HFF-Myc (cell line): ENCODE measurements at places on chromosomes 6 and 20.

DNA sequence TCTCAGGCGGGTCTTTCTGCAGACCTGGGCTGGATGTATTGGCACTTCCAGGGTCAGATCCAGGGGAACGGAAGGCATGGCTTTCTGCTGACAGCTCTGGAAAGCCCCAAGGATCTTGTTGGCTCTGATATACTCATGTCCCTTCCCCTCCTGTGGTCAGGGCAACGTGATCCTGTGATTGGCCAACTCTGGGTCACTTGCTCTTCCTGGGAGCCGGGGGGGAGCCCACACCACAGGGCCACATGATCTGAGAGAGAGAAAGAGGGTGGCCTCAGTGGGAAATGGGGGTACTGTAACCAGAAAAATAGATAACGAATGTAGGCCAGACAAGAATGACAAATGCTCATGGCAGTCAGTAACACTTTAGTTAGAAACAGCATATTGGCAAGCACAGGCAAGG, 223.0 kb downstream of the NFATC2 start:
- DNase-seq, result no peak

- DNase-seq, result peak; percentile 4
These were observed 650 bp upstream of the TTK start for GRCh38 chr6:80003826-80004172.

DNA sequence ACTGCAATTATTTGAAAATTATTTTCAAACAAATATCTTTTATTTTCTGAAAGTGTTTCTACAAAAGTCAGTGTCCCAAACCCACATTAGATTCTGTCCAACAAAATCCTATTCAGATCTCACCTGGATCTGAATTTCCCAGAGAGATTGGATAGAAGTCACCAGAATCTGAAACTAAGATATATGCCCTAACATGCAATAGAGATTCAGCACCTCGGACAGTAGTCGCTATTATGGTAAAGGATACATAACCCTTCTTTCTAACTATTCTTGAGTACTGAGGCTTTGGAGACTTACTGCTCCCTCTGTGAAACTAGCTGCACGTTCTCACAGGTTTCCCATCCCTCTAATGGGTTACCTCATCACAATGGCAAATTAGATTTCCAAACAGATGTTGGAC, 151.4 kb downstream of the ID4 start:
- DNase-seq, result no peak

GRCh38 chr6:132085731-132086130, 134.6 kb upstream of the CCN2 start:
- DNase-seq, result no peak

DNA sequence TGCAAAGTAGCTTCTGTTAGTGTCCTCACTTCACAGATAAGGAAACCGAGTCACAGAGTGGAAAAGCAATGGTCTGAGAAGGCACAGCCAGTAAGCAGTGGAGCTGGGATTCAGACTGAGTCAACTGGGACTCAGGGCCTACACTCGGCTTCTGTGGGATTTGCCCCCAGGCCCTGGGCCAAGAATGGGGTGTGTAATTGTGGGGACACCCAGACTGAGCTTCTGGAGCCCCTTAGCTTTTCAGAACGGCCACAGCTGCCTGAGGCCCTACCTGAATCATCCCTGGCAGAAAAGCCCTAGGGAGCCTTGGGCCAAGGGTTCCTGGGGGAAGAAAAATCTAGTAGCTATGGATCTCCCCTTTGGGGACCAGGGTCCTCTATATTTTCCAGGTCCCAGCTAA, 6.5 kb downstream of the ANGPT4 start:
- DNase-seq, result no peak

- DNase-seq, result no peak
These were observed 42.6 kb upstream of the PXDC1 start for GRCh38 chr6:3794092-3794491.

DNA sequence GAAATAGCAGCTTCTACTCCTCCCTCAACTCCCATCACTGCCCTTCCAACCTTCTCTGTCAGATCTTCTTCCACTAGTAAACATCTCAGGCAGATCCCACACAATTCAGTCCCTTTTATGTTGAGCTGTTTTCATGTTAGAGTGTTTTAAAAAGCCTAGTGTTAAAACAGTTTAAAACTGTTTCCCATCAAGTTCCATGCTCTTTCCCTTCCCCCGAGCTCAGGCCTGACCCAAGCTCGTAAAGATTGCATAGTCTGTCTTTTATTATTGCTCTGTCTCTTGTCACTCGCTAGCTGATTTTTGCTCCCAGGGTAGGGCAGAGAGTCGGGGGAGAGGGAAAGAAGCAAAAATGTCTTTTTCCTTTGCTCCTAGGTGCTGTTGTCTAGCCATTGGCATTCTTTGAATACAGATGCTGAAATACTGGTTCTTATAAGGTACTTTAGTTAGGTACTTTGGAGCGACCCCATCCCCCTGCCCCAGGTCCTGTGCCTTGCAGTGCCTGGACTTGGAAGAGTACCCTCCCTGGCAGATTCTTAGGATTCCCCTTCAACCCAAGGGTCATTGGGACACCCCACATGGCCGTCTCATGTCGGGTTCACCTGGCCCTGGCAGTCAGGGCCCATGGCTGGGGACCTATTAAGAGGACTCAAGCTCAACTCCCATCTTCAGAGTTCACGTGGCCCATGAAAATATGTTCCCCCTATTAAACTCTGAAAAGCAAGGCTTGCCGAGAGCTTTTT, 101.2 kb upstream of the ARMC2 start:
- DNase-seq, result no peak

DNA sequence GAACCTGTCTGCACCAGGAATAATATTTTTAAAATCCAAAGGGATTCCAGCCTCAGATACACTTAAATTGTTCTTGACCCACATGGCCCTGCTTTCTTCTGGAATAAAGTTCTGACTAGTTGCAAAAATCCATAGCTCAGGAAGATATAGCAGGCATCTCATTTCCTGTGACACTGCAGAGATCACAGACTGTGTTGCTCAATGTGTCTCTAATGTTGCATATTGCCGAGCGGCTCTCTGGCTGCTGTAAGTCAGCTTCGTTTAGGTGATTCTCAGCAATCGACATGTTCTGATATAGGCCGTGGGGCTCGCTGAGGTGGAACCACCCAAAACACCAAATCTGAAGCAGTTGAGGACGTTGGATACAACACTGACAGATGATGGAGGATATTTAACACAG, 498.3 kb upstream of the AGPAT4 start:
- DNase-seq, result no peak

GRCh38 chr6:113859349-113860180, 2.4 kb downstream of the MARCKS start:
- DNase-seq, result no peak

DNA sequence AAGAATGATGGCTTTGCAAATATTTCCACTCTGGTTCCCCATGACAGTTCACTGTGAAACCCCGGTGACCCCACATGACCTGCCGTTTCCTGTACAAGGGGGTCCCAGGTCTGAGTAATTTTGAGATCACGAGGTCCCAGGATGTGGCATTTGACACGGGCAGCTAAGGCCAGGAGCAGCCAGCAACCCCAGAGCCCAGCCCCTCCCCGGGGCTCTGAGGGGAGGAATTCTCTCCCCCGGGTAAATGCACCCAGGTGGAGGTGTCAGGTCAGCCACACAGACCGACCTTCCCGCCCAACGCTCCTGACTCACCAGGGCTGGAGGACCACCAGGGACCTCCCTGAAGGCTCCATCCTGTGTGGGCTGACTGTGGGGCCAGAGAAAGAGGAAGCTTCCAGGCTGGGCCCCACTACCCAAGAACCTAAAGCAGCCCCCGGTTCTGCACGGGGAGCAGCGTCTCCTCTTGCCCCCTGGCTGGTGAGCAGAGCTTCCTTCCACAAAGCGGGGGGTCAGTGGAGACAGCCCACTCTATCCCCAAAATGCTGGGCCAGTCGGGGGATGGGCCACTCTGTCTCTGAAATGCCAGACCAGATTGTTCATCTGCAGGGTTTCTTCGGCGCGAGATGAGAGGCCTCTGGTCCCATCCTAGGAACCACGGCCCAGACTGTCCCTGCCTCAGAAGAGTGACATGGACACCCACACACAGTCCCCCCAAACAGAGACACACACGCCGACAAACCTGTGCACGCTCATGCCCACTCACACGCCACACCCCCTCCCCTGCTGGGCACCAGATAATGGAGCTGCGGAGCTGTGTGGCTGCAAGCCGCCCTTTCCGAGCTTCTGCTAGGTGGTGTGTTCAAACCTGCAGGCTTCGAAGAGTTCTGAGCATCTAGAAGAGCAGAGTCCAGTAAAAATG, 23.4 kb upstream of the SLCO4A1 start:
- no peak for DNase-seq

DNA sequence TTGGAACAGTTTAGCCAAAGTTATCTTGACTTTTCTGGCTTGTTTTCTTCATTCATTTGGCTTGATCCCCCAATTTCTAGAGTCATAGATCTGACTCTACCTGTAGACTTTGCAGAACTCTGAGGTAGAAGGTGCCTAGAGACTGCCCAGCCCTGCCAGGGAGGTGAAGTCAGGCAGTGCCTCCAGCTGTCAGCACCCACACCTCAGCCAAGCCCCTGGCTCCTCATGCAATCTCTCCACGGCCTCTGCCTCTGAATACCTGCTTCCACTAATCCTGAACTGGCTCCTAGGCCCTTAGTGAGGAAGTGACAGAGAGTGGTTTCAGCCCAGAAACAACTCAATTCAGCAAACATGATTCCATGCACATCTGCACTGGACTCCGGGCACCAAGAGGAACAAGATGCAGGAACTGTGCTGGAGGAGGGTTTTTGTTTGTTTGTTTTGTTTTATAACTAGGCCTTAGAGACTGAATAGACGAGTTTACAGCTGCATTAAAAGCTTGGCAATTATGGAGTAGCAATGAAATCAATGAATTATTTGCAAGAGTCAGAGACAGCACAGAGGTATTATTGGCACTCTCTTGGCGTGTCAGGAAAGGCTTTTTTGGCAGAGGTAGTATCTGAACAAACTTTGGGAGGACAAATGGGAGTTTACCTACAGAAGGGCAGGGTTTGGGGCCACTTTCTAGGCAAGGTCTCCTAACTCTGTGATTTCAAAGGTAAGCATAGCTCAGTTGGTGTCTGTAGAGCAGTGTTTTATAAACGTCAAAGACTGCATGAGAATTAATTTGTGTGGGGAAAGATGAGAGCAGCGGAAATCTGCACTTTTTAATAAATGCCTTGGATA, 25.2 kb downstream of the TGM3 start:
- no peak for DNase-seq

DNA sequence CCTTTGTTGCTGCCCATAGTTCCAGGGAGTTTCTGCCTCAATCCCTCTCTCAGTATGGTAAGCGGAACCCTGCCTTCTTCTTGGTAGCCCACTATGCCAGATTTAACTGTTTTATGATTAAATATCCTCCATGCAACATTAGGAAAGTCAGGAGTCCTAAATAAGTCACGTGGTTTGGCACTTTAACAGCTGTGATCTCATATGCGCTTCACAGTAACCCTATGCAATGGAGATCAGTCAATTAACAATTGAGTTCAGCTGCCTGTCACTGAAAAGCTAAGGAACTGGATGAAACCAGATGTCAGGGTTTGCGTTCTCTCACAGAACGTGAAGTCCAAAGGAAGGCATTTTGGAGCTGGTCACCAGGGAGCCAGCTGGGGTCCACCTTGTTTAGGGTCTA, 81.6 kb downstream of the PSMB1 start:
- no peak for DNase-seq

DNA sequence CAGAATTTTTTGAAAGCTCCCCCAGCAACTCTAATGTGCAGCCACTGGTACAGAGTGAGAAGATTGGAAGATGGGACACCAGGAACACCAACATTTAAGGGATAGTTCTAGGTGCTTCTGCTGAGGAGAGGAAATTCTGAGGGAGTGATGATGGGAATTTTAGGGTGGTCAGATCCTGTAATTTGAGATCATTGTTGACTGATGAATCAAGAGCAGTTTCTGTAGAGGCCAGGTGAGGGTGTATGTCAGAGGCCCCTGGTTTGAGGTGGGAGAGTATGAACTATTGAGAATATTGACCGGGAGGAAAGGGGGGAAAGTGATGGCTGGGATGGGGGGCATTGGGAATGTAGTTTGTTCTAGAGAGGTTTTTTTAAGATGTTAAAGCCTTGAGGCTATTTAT, 47.2 kb downstream of the PTPRA start:
- no peak for DNase-seq

DNA sequence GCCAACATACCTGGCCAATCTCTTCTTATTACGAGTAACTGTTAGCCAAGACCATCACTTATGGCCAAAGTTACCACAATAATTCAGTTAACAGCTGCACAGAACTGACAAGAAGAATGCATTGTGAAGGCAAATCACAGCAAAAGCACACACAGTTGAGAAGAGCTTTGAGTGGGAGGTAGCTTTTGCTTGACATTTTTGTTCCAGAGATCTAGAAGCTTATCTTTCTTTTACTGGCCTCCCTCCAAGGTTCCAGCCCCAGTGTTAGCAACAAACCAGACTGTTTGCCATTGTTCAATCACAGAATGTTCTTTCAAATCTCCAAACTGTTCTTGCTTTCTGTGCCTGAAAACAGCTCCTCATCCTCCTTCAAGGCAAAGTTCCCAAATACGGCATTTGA, 35.9 kb upstream of the IRAK1BP1 start:
- no peak for DNase-seq

DNA sequence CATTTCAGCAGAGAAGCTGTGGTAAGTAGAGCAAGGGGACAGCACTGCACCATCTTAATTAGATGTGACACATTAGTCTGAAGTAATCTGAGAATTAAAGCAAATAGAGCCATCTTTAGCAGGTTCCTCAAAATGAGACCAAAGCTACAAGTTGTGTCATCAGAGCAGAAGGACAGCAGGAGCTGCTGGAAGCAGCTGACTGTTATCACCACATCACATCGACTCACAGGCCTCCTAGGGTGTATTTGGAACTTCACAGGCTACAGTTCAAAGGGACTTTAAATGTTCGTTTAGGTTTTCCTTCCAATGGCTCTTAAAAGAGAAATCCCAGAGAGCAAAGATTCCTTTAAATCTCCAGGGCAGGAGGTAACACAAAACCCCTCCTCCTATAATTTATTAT, 69.5 kb downstream of the LCA5 start:
- DNase-seq, result no peak

DNA sequence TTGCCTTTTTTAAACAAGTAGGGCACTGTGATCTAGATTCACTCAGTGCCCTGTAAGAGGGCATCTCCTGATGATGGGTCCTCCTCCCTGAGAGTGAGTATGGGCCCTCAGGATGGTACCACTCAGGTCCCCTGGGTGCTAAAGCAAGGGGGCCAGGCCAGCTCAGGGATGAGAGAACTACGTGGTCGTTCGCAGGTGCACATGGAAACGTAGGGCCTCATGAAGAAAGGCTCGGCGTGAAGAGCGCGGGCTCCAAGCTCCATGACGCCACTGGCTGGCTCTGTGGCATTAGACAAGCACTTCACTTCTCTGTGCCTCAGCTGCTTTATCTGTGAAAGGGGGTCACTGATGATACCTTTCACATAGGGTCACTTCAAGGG, 50.7 kb downstream of the SYNJ2 start:
- no peak for DNase-seq

GRCh38 chr6:22627644-22628043, 58.3 kb downstream of the HDGFL1 start:
- no peak for DNase-seq
